ENCODE measurements at places on chromosomes 1 and 21.

- DNase-seq, result peak; percentile 83
Measured at GRCh38 chr1:95041491-95042165, 31.1 kb downstream of the ALG14 start.

DNA sequence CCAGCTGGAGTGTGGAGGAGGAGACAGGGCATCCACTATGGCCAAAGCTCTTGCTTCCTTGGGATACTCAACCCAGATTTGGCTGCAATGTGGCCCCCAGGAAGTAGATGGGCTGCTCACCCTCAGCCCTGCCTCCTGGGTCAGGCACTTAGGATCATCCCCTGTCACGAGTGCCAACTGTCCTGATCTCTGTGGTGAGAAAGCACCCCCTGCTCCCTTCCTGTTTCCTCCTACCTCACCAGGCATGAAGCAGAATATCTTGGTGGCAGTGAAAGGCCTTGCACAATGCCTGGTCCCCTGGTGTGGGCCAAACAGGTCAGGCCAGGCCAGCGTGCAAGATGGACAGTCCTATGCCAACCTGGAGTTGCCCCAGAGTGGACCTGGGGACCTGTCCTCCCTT, 211.7 kb downstream of the GRIK3 start:
- no peak for DNase-seq

GRCh38 chr1:1420654-1421141, 378 bp downstream of the ANKRD65 start:
- no peak for DNase-seq

DNA sequence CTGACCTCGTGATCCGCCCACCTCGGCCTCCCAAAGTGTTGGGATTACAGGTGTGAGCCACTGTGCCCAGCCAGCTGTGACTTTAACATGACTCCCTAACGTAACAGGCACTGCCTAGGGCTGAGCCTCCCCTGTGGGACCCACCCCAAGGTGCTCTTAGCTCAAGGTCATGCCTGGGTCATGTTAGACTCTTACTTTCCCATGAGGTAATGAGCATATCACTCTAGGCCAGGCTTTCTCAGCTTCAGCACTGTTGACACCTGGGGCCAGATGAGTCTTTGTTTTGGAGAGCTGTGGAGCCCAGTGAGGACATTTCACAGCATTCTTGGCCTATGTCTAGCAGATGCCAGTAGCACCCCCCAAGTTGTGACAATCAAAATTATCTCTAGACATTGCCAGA, 4.5 kb downstream of the NECAP2 start:
- no peak for DNase-seq

DNA sequence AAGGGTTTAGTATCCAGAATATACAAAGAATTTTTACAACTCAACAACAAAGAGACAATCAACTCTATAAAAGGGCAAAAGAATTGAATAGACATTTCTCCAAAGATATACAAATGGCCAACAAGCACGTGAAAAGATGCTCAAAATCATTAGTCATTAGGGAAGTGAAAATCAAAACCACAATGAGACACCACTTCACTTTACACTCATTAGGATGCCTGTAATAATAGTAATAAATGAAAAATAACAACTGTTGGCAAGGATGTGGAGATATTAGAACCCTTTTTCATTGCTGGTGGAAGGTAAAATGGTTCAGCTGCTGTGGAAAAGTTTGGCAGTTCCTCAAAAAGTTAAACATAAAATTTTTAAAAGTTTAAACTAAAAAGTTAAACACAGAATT, 7.0 kb upstream of the ABCD3 start:
- DNase-seq, result no peak

GRCh38 chr1:23111600-23112535, 56.8 kb downstream of the LUZP1 start:
- DNase-seq, result no peak
